GM03348 (cell line): ENCODE measurements at places on chromosomes 2 and 18.

DNA sequence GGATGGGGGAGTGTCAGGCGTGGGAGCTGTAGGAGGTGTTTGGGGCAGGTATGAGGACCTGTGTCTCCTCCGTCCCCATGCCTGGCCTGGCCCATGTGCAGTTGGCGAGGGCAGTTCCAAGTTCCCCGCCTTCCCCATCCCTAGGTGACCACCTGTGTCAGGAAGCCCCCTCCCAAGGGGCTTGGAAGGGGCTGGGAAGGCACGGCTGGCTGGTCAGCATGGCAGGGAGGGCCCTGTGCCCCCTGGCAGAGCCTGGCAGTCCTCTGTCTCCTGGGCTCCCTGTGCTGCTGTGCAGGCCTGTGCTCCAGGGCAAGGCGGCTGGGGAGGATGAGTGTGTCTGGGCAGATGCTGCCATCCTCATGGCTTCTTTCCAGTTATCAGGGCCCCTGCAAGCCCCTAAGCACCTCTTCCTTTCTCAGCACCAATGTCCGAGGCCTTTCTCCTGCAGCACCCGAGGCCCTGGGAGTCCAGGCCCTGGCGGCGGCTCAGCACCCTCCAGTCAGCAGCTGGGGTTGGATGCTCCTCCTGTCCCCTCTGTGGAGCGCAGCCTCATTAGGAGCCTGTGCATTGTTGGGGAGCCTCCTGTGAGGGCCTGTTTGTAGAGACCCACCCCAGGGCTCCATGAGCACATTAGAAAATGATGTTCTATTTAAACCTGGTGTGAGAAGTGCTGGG lies 101.7 kb downstream of the FAM210A start:
- DNase-seq = no peak

DNA sequence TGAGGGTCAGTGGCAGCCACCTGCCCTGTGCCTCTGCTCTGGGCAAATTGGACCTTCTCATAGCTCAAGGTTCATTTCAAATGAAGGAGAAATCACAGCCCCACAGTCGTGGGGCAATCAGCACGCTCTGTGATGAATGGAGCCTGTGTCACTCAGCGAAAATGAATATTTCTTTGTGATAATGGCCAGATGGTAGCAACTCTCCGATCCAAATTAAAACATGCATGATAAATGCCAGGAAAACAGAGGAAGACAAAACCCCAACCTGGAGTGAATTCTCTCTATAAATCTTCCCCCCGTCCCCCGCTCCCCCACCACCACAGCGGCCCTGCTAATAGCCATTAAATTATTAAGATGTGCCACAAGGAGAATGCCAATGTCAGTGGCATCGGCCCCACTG lies 258.4 kb downstream of the CELF4 start:
- DNase-seq = no peak

GRCh38 chr2:128628206-128628605 lies 309.5 kb upstream of the HS6ST1 start:
- no peak for DNase-seq

- peak; percentile 38 for DNase-seq
These were observed 178.2 kb downstream of the ANAPC1 start for GRCh38 chr2:111705711-111706336.

- DNase-seq = no peak
These were observed 39.3 kb downstream of the ZAP70 start for GRCh38 chr2:97752342-97753334.
